ENCODE measurements at places on chromosomes 7 and 10. TPM values are rescaled to one million over a fixed set of nuclear protein-coding genes. Genes with fewer than 3 reads are reported as not detected.

DNA sequence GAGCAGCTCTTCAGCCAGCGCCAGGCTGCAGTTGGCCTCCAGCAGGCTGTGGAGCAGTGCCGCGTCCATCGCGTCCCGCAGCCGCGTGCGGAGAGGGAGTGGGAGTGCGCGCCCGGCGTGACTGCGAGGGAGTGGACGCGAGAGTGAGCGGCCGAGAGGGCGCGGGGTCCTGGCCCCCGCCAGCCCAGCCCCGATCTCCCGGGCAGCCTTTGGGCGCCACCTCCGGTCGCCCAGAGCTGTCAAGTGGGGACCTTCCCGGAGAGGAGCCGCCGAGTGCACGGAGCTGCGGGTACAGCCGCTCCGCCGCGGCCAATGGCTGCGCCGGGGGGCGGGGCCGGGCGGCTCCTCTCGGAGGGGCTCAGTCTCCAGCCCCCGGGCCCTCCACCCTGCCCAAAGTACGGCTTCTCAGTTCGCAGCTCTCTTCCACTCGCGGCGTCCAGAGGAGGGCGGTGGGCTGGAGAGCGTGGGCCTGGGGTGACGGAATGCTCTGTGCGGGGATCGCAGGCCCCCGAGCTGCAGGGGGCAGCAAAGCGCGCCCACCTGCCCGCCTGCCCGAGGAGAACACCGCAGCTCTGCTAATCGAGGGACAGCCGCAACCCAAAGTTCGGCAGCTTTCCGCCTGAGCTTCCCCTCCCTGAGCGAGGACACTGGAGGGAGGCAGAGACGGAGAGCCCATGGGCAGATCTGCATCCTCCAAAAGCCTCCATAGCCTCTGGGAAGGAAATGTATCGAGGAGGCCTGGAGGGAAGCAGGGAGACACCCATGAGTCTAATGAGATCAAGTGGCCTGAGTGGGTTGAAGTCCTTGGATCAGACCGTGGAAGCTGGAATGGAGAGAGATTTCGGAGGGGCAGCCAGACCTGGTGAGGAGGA lies at the start of gene CRHR2:
Gene CRHR2 (minus strand): TSS at position 245 of the 872 bp plus-strand sequence. CDS start 176 bp downstream, at position 69.
- no peak within 1 kb of the TSS for H3K4me3 ChIP-seq
- no peak for DNase-seq
- H3K27ac ChIP-seq: no peak within 1 kb of the TSS

- H3K36me3 ChIP-seq: peaks cover 23% of the 10 kb centered on the region
- H3K27me3 ChIP-seq: no peaks in the 10 kb centered on the region
- H3K4me1 ChIP-seq: peaks cover 15% of the 10 kb centered on the region
- no peak for DNase-seq
- no peak overlapping the region for H3K4me3 ChIP-seq
- H3K27ac ChIP-seq: no peak overlapping the region
Measured at GRCh38 chr7:105712877-105713276, 131.6 kb upstream of the EFCAB10 start.

The GDF2 gene
- total RNA-seq: not detected

The CFAP69 gene
- total RNA-seq: 0.34 TPM

The VSTM2A gene
- total RNA-seq: not detected

DNA sequence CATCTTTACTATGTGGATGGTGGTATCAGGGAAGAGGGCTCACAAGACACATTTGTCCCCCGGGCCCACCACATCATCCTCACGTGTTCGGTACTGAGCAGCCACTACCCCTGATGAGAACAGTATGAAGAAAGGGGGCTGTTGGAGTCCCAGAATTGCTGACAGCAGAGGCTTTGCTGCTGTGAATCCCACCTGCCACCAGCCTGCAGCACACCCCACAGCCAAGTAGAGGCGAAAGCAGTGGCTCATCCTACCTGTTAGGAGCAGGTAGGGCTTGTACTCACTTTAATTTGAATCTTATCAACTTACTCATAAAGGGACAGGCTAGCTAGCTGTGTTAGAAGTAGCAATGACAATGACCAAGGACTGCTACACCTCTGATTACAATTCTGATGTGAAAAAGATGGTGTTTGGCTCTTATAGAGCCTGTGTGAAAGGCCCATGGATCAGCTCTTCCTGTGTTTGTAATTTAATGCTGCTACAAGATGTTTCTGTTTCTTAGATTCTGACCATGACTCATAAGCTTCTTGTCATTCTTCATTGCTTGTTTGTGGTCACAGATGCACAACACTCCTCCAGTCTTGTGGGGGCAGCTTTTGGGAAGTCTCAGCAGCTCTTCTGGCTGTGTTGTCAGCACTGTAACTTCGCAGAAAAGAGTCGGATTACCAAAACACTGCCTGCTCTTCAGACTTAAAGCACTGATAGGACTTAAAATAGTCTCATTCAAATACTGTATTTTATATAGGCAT lies 9.1 kb upstream of the CSGALNACT2 start:
- peaks cover 46% of the 10 kb centered on the region for H3K4me1 ChIP-seq
- peak overlapping the region; percentile 86 for H3K27ac ChIP-seq
- H3K36me3 ChIP-seq: no peaks in the 10 kb centered on the region

Measured in activated T-helper 2 cell treated with anti-CD3 and anti-CD28 coated beads, Interferon-gamma antibody, Interleukin-2, Interleukin-4, amounts not matched to agents 10 μg/mL and 5 μg/mL and 100 μg/mL, durations not matched to agents 14 hours and 24 hours and 36 hours (primary cell).